Fibroblast of lung (primary cell): ENCODE measurements at places on chromosomes 16 and 17. TPM values are rescaled to one million over a fixed set of nuclear protein-coding genes. Genes with fewer than 3 reads are reported as not detected.

SMYD4 gene
- 8.7 and 11.6 TPM in 2 replicates for total RNA-seq

RNF227 gene
- 1.8 and 3.9 TPM in 2 replicates for total RNA-seq

KRT33A gene
- total RNA-seq = not detected in 2 replicates

OR1A2 gene
- total RNA-seq = not detected in 2 replicates

KRTAP4-7 gene
- not detected in 2 replicates for total RNA-seq

BAIAP3 gene
- 0.26 and 0.83 TPM in 2 replicates for total RNA-seq

TEKT1 gene
- total RNA-seq = not detected in 2 replicates

CACNG5 gene
- not detected in 2 replicates for total RNA-seq

METRN gene
- total RNA-seq = 35.3 and 37.5 TPM in 2 replicates

APRT gene
- total RNA-seq = 50.3 and 95.6 TPM in 2 replicates

- no peak for DNase-seq
Observed at GRCh38 chr17:39660397-39661385, 4.5 kb upstream of the TCAP start.

DNA sequence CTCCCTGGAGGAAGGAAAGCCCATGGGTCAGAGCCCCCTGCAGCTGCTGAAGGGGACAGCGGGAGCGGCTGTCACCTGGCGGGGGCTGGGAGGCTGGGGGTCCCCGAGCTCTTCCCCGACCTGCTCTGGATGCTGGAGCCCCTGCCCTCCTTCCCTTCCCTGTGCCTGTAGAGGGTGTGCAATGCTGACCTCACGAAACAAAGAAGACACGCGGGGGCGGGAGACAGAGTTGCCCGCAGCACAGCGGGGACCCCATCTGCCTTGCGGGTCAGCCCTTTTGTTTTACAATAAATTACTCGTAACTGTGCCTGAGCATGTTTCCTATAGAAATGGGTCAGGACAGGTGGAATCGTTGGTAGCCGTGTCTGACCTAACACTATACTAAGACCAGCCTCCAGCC is 6.3 kb downstream of the SECTM1 start:
- DNase-seq = no peak

DNA sequence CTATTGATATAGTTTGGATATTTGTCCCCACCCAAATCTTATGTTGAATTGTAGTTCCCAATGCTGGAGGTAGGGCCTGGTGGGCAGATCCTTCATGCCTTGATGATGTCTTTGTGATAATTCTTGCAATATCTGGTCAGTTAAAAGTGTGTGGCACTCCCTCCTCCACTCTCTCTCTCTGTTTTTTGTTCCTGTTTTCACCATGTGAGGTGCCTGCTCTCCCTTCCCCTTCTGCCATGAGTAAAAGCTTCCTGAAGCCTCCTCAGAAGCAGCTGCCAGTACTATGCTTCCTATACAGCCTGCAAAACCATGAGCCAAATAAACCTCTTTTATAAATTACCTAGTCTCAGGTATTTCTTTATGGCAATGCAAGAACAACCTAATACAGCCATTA is 47.3 kb downstream of the TOM1L2 start:
- no peak for DNase-seq

GRCh38 chr17:78745407-78746088 is 36.5 kb downstream of the CYTH1 start:
- DNase-seq = peak; percentile 62

- DNase-seq = no peak
Observed at GRCh38 chr16:1312903-1313302, 3.5 kb downstream of the UBE2I start.

DNA sequence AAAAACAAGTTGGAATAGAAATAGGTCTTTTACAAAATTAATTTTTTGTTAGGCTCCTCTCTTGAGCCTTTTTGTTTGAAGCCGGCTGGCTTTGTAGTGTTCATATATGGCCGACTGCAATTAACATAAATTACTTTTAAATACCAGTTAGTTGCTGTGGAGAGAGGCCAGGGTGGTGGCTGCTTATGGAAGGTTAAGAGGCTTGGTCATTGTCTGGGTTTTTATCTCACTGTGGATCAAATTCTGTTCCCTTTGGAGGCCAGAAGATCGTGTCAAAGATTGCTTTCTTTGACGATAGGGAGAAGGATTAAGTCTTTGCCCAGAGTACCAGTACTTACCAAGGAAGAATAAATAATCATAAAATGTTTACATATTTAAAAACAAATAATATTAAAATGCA is 39.9 kb downstream of the MSI2 start:
- DNase-seq = peak; percentile 40

- DNase-seq = peak; percentile 37
Observed at GRCh38 chr16:84879569-84880487, 60.0 kb downstream of the CRISPLD2 start.

- DNase-seq = no peak
Observed at GRCh38 chr16:72665701-72666100, 382.2 kb downstream of the ZFHX3 start.

DNA sequence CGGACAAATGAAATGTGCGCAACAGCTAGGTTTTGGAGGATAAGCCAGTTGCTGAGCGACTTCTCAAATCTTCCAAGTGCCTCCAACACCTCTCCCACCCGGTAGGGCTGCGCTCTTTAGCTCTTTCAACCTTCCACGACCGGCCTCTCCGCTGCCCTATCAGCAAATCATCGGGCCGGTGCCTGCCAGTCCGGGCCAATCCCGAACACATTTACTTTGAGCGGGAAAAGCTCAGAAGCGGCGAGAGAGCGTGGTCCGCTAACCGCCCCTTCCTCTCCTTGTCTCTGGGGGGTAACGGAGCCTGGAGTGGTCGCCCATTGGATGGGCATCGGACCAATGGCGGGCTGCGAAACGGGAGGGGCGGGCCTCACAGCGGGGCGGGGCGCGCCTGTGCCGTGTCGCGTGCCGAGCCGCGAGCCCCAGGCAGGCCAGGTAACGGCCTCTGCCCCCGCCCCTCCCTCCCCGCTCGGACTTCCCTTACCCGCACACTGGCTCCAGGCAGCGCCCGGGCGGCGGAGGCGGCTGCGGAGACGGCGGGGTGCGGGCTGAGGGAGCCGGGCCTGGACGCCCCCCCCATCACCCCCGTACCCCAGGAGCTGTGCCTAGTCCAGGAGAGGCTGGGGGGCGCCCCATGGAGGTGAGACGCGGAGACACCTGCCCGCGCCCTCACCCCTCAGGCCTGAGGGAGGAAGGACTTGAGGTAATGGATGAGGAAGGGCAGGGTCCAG is at the start of gene MEIOC:
MEIOC (plus strand) TSS at position 486 of the 728 bp plus-strand sequence; CDS start at position 632, 146 bp downstream.
- DNase-seq = no peak

DNA sequence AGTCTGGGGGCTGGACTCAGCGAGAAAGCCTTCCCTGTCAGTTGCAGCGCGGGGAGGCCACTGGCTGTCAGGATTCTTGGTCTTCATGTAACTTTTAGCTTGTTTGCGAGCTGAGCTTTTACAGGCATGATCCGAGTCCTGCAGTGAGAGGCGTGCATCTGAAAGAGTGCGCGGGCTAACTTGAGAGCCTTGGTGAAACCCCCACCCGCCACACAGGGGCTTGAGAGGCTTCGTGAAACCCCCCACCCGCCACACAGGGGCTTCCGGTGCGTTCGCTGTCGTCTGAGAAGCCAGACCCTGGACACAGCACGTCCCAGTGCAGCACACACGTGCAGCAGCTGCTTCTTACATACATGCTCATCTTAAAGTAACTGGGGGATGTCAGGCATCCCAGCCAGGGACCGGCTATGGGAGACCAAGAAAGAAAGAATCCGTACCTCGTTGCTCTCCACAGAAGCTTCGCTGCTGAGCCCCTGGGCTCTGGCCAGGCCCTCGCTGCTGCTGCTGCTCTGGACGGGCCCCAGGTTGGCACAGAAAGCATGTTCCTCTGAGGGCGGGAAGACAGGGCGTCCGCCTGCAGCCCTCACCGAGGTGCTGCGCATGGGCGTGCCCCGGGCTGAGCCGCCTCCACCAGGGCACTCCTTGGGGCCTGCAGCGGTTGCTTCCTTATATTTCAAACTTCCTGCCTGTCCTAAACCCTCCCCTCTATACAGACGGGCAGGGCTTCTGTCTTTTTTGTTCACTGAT is 7.8 kb downstream of the NUDT16L1 start:
- no peak for DNase-seq

- peak; percentile 86 for DNase-seq
Observed at GRCh38 chr17:75693500-75694481, 26.7 kb downstream of the SAP30BP start.

- DNase-seq = no peak
Observed at GRCh38 chr16:27325736-27326135, 12.0 kb downstream of the IL4R start.

GRCh38 chr16:16149710-16150116 is 73.6 kb downstream of the ABCC6 start:
- no peak for DNase-seq

DNA sequence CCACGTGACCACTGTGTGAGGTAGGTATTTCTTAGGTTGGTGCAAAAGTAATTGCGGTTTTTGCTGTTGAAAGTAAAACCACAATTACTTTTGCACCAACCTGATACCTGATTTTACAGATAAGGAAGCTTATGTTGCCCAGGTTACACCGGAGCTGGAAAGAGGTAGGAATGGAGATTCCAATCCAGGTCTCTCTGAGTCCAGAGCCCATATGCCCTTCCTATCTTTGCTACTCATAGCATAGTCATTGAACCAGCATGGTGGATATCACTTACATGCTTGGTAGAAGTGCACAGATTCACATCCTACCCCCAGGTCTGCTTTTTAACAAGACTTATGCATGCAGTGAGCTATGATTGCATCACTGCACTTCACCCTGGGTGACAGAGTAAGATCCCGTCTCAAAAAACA is 61.8 kb downstream of the ARSG start:
- DNase-seq = no peak

DNA sequence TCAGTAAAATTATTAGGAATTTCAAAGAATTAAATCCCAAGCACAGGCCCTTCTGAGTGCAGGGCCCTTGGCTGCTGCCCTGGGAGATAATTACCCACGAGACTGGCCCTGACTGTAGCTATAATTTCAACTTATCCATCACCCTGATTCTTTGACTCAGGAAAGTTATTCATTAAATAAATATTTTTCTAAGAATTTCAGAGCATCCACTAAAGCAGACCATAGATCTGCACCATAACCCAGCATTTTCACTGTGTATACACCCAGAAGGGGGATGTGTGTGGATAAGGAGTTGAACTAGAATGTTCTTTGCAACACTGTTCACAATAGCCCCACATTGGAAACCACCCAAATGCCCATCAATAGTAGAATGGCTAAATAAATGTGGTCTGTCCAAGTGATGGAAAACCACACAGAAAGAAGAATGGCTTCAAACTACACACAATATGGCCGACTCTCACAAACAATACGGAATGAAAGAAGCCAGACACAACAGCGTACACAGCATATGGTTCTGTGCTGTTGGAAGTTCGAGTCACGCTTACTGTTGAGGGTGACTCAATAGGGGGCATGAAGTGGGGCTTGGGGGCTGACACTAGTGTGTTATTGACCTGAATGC is 33.9 kb upstream of the MEAK7 start:
- DNase-seq = no peak

DNA sequence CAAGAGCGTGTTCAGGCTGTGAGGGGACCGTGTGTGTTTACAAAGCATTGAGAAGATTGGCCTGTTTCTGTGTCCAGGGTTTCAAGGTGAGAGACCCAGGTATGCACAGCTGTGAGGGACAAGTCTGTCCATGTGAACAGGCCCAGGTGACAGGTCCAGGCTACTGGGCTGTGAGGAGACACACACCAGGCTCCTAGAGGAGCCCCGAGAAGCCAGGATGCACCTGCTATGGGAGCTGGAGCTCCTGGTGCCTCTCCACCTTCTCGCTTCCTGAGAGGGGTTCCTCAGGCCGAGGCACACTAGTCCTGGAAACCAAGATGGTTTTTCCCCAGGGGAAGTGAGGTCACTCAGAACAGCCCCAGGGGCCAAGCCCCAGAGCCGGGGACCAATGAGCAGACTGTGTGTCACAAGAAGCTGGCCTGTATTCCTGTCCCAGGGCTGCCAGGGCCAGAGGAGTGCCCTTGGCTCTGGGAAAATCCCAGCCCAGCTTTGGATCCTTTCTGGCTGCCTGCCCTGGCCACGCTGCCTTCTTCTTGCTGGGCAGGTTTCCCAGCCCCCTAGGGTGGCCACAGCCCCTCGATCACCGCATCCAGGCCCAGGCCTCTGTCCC is 153.4 kb upstream of the PLCG2 start:
- DNase-seq = no peak

GRCh38 chr17:56597495-56597990 is 4.0 kb downstream of the NOG start:
- DNase-seq = peak; percentile 22

DNA sequence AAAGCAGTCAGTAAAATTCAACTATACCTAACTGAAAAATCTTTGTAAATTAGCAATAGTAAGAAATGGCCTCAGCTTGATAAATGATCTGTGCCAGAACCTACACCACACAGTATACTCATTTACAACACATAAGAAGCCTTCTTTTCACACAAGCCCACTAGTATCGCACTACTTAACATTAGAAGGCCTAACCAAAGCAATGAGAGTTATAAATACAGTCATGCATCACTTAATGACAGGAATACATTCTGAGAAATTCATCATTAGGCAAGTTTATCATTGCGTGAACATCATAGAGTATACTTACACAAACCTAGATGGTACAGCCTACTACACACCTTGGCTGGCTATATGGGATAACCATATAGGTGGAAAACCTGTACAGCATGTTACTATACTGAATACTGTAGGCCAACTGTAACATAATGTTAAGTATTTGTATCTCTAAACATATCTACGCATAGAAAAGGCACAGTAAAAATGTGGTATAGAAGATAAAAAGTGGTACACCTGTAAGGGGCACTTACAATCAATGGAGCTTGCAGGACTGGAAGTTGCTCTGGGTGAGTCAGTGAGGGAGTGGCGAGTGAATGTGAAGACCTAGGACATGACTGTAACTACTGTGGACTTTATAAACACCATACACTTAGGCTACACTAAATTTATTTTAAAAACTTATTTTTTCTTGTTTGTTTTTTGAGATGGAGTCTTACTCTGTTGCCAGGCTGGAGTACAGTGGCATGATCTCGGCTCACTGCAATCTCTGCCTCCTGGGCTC is 126.5 kb upstream of the CORO6 start:
- no peak for DNase-seq

DNA sequence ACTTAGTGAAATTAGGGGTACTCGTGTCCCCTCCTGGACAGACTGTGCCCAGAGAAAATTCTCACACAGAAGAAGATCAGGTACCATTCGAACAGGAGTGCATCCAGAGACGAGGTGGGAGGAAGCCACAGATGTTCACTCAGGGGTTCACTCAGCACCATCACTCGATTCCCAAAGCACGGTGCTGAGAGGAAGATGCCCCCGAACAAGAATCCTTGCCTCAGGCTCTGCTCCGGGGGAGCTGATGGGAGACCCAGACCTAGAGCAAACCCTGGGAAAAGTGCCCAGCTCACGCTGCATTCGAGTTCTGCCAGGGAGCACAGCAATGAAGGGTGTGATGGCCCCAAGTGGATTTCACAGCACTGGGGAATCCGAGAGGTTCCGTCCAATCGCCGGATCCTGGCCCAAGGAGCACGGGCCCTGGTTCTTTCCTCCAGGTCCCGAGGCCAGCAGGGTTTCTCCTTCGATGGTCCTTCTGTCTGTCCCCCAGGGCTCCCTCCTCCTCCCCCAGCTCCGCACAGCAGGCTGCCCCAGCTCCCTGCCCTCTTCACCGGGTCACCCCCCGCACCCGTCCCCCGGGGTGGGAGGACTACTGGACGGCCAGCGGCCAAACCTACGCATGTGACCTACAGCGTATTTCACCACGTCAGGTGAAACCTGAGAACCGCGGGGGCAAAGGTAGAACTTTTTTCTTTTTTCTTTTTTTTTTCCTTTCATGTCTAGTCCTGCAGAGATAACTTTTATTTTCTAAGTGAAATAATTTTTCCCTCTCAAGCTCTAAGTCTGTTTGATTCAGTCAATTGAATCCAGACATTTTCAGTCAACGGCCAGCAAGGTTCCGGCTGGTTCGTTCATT is 10.2 kb upstream of the UBE2I start:
- no peak for DNase-seq
